ENCODE measurements at places on chromosomes 5 and 9.

DNA sequence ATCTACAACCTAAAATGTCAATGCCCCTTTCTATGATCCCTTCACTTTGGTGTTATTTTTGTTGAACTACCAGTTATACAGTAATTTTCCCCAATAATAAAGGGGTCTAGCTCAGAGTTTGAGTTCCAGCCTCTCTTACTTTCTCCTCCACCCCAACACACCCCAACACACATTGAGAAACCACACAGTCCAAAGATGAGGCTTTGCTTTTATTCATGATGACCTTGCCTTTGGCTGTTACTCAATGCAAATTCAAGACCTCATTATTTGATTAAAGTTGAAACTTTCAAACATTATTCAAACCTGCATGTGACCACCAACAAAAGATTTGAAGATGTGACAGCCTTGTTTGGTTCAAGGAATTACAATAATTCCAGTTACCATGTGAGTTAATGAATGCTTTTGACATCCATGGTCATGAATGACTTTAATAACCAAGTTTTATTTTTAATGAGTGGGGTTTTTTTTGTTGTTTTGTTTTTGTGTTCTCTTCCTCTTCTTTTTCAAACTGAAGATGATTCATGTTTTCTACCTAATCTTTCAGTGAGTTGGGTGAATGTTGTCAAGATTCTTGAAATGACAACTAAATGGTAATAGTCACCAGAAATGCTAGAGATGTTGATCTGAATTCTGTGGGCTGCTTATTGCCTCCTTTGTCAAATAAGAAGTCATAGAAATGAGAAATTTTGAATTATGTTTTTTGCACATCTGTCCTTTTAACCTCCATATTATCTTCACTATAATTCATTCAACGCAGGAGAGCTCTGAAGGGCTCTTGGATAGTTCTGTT lies 106.0 kb downstream of the HACD4 start:
- no peak for DNase-seq

DNA sequence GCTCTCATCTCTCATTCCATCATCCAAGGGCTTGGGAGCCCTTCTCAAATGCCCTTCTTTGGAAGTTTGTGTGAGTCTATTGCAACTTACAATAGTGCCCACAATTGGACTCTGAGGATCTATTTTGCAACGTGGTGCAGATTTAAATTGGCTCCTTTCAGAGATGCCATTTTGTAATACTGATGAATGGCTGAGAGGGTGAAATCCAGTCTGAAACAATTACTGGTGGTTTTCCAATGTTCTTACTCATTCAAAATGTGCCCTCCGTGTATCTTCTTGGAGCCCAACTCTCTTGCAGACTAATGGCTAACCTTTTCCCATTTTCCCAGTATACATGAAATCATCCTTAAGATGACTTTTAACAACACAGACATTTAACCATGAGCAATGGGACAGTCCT lies 6.1 kb downstream of the ZNF462 start:
- DNase-seq, result no peak

DNA sequence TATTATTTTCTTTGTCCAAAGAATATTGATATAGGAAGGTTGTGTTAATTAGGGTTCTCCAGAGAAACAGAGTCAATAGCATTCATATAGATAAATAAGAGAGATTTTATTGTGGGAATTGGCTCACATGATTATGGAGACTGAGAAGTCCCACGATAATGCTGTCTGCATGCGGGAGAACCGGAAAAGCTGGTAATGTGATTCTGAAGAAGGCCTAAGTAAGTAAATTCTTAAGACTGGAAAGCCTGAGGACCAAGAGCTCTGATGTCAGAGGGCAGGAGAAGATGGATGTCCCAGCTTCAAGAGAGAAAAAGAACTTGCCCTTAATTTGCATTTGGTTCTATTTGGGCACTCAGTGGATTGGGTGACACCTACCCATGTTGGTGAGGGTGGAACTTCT lies 307.4 kb upstream of the C9orf72 start:
- no peak for DNase-seq

- DNase-seq, result no peak
These were observed 197.1 kb downstream of the CAVIN4 start for GRCh38 chr9:100774962-100775361.

DNA sequence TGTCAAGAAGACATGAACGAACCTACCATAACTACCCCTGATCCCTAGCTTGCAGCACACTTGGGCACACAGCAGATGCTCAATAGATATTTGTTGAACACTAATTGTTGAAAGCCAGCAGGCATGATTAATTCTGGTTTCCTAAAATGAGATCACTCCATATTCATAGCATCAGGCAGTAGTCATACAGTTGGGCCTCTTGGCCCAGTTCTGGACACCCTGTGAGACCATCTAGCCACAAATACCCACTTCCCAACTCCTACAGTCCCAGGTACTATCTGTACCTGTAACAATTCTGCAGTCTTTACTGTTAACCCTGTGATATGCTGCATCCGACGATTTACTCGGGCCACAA lies 24.2 kb downstream of the P4HA2 start:
- DNase-seq, result no peak

DNA sequence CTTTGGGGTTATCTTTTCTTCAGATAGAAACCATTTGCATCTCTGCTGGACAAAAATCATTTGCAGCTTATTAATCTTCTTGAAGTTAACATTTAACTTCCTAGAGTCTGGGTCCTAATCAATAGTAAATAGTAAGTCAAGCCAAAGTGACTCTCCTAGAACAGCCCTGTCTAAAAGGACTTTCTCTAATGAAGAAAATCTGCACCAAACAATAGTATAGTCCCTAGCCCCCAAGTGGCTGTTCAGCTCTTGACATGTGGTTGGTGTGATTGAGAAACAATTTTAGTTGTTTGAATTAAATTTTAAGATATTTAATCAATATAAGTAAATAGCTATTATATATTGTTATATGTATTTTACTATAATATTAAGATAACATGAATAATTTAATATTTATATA lies 64.6 kb upstream of the SHB start:
- no peak for DNase-seq

DNA sequence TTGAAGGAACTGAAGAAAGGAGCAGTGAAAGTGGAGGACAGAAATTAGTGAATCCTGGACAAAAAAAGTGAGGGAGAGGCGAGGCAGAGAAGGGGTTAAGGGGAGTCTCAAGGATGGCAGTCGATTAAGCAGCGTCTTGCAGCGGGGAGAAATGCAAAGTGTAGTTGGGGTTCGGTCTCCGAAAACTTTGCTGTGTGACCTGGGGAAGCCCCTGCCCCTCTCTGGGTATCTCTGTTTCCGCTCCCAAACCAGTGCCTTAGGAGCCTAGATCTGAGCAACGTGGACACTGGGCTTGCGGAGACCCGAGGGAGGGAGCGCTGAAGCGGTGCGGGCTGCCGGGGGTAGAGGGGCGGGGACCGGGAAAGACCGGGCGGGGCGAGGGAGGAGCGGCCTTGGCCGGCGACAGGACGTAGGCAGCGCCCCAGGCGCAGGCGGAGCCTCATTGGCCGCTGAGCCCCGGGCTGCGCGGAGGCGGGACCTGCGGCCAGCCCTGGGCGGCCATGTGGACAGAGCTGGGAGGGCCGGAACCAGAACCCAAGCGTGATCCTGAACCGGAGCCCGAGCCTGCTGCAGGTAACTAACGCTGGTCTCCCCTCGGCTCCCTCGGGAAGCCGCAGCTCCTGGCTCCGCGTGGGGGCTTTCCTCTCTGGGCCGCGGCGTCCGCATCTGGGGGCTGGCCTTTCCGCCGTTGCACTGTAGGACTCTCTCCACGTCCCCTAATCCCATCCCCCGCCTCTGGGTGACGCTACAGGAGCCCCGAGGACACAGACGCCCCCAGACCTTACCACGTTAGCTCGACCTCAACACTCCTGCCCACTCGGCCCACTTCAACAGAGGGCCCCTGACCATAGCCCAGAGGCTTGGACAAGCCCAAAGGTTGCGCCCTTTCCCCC lies at the start of gene ALDH1B1:
TSS of gene ALDH1B1 (plus strand) at position 468 of the 893 bp plus-strand sequence. CDS start 3,047 bp downstream, outside the sequence.
- DNase-seq, result peak; percentile 30

DNA sequence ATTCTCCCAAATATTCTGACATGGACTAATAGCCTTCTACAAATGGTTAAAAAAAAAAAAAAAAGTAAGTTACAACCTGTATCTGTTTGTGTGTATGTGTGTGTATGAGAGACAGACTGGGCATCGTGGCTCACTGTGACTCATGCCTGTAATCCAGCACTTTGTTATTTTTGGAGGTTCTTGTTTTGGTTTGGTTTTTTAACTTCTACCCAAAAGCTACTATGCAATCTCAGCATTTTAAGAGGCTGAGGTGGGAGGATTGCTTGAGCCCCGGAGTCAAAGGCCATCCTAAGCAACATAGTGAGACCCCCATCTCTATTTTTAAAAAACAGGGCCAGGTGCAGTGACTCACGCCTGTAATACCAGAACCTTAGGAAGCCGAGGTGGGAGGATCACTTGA lies 17.6 kb upstream of the HAVCR1 start:
- DNase-seq, result no peak

All from activated naive CD8-positive, alpha-beta T cell treated with anti-CD3 and anti-CD28 coated beads, Interleukin-2, amount 50 U/mL, for 16 hours (primary cell).